HCT116 (cell line): ENCODE measurements at places on chromosomes 5 and 9. TPM values are rescaled to one million over a fixed set of nuclear protein-coding genes. Genes with fewer than 3 reads are reported as not detected.

Gene NIPSNAP3A
- total RNA-seq = 6.9 TPM

GRCh38 chr9:86096386-86096785 is 3.0 kb downstream of the GOLM1 start:
- no peaks in the 10 kb centered on the region for H3K27me3 ChIP-seq
- peaks cover 56% of the 10 kb centered on the region for H3K4me1 ChIP-seq
- DNase-seq = no peak
- no peak overlapping the region for H3K4me3 ChIP-seq
- H3K27ac ChIP-seq = no peak overlapping the region

DNA sequence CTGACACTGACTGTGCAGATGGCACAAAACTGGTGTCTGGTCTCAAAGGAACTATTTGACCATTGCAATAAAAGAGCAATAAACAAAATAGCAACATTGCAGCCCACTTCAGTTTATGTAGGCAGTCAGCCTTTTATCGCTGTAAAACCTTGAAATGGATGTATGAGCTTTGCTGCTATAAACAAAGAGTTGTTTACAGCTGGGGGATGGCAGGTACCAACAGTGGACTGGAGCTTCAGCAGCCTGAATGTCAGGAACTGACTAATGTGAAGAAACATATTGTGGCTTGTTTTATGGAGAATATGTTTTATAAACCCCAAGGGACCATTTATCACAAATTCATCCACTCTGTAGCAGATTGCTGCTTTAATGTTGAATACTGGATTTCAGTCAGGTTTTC is 78.0 kb downstream of the PTPRD start:
- no peaks in the 10 kb centered on the region for H3K36me3 ChIP-seq
- H3K4me3 ChIP-seq = no peak overlapping the region
- DNase-seq = no peak
- H3K27ac ChIP-seq = no peak overlapping the region
- no peaks in the 10 kb centered on the region for H3K4me1 ChIP-seq
- H3K27me3 ChIP-seq = no peaks in the 10 kb centered on the region

GRCh38 chr9:34996905-34997279 is 7.3 kb downstream of the DNAJB5 start:
- no peak for DNase-seq
- H3K36me3 ChIP-seq = 0 out of 2 replicates have a peak, but pooled peaks cover 2% of the 10 kb centered on the region
- H3K4me1 ChIP-seq = peaks cover 43% of the 10 kb centered on the region
- no peak overlapping the region for H3K27ac ChIP-seq

- H3K27me3 ChIP-seq = no peaks in the 10 kb centered on the region
- peak overlapping the region; percentile 92 for H3K27ac ChIP-seq
- no peaks in the 10 kb centered on the region for H3K36me3 ChIP-seq
- DNase-seq = peak; percentile 23
- peaks cover 27% of the 10 kb centered on the region for H3K4me1 ChIP-seq
These were observed 1.1 kb downstream of the UGCG start for GRCh38 chr9:111897601-111898137.

GRCh38 chr5:62309107-62309506 is 3.1 kb downstream of the KIF2A start:
- no peak overlapping the region for H3K27ac ChIP-seq
- H3K36me3 ChIP-seq = no peaks in the 10 kb centered on the region
- H3K4me1 ChIP-seq = peaks cover 20% of the 10 kb centered on the region
- H3K4me3 ChIP-seq = no peak overlapping the region
- no peaks in the 10 kb centered on the region for H3K27me3 ChIP-seq

DNA sequence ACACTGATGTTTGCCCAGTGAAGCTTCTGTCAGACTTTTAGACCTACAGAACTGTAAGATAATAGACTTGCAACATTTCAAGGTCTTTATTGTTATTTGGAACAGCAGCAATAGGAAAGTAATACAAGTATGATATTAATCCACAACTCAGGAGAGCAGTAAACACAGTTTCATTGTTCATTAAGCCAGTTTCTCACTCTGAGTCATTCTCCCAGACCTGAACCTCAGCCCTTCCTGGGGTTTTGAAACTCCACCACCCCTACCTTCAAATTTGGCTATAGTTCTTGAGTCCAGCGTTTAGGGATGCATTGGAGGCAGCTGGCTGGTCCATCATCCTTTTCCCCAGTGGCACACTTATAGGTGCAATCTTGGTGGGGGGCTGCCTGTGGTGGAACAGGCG is 203.2 kb downstream of the RAB3C start:
- H3K4me3 ChIP-seq = no peak overlapping the region
- no peak overlapping the region for H3K27ac ChIP-seq
- DNase-seq = no peak
- H3K27me3 ChIP-seq = peaks cover 11% of the 10 kb centered on the region; the same call in 1 of the 2 replicates

- no peak for DNase-seq
- H3K4me3 ChIP-seq = no peak overlapping the region
- no peaks in the 10 kb centered on the region for H3K4me1 ChIP-seq
These were observed 35.9 kb downstream of the ASS1 start for GRCh38 chr9:130480673-130481072.

- DNase-seq = no peak
- no peaks in the 10 kb centered on the region for H3K4me1 ChIP-seq
- H3K27ac ChIP-seq = no peak overlapping the region
- H3K4me3 ChIP-seq = no peak overlapping the region
These were observed 102.6 kb downstream of the PDZD2 start for GRCh38 chr5:31741496-31741895.

DNA sequence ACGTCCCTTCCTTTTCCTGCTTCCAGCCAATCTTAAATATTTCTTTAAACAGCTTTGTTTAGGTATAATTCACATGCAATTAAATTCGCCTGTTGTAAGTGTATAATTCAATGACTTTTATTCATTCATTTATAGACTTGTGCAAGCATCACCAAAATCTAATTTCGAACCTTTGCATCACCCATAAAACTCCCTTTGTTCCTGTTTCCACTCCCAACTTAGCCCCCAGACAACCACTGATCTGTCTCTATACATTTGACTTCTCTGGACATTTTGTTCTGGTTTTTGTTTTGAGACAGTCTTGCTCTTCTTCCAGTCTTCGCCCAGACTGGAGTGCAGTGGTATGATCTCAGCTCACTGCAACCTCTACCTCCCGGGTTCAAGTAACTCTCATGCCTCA is 71.5 kb downstream of the NR6A1 start:
- no peaks in the 10 kb centered on the region for H3K36me3 ChIP-seq
- H3K4me1 ChIP-seq = peaks cover 64% of the 10 kb centered on the region
- no peak overlapping the region for H3K4me3 ChIP-seq
- no peak for DNase-seq

DNA sequence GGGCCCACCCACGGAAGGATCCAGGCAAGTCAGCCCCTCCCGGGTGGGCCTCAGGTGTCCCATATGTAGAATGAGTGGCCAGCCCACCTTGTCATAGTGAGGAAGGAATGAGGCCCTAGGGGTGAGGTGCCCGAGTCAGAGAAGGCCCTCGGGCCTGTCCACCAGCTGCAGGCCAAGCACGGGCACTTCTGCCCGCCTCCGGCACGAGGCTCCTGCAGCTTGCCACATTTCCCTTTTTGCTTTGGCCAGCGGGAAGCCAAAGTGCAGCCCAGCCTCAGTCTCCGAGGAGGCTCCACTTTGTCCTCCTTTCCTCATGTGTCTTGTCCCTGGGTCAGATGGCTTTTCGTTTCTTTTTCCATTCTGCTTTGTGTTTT is 72.9 kb downstream of the PSMB7 start:
- no peaks in the 10 kb centered on the region for H3K27me3 ChIP-seq
- no peak overlapping the region for H3K4me3 ChIP-seq
- H3K36me3 ChIP-seq = 0 out of 2 replicates have a peak, but pooled peaks cover 3% of the 10 kb centered on the region
- peaks cover 22% of the 10 kb centered on the region for H3K4me1 ChIP-seq
